ENCODE measurements at places on chromosomes 16 and 17.
A peak's percentile ranks its signal among the peaks of the same experiment; 100 is the strongest.

GRCh38 chr17:79715098-79715942 lies 15.4 kb upstream of the ENPP7 start:
- no peak for DNase-seq
- no peak overlapping the region for H3K27ac ChIP-seq
- H3K4me3 ChIP-seq = no peak overlapping the region
- H3K4me1 ChIP-seq = peaks cover 8% of the 10 kb centered on the region
- H3K27me3 ChIP-seq = peaks cover 40% of the 10 kb centered on the region
- no peaks in the 10 kb centered on the region for H3K36me3 ChIP-seq

DNA sequence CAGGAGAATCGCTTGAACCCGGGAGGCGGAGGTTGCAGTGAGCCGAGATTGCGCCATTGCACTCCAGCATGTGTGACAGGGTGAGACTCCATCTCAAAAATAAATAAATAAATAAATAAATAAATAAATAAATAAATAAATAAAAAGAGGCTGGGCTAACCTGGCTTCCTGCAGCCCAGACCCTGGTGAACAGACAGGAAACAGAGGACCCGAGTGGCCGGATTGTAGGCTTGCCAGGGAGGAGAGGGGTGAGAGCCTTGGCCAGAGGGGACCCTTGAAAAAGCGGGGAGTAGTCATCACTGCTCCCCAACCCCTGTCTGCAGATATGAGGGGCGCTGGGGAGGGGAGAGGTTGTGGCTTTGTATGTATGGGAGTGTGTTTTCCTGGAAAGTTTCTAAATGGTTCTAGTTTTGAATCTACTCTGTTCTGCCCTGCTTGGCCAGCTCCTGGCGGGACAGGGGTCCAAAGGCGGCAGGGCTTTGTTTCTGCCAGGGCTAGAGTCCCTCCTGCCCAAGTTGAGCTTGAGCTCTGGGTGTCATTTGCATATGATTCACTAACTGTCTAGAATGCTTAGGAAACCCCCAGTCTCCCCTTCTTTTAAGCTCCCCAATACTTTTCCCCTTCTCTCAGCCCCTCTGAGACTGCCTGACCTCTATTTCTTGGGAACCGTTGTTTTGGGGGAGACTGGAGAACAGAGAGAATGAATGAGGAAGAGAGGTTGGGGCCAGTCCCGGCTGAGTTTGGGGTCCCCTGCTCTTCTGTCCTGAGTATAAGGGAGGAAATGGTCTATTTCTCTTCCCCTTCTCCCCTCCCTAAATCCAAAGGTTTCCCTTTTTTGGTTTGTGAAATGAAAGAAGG lies 16.4 kb downstream of the RARA start:
- no peak overlapping the region for H3K4me3 ChIP-seq
- peaks cover 37% of the 10 kb centered on the region for H3K4me1 ChIP-seq
- no peaks in the 10 kb centered on the region for H3K36me3 ChIP-seq
- H3K27me3 ChIP-seq = no peaks in the 10 kb centered on the region
- DNase-seq = no peak
- H3K27ac ChIP-seq = peak overlapping the region; percentile 63

DNA sequence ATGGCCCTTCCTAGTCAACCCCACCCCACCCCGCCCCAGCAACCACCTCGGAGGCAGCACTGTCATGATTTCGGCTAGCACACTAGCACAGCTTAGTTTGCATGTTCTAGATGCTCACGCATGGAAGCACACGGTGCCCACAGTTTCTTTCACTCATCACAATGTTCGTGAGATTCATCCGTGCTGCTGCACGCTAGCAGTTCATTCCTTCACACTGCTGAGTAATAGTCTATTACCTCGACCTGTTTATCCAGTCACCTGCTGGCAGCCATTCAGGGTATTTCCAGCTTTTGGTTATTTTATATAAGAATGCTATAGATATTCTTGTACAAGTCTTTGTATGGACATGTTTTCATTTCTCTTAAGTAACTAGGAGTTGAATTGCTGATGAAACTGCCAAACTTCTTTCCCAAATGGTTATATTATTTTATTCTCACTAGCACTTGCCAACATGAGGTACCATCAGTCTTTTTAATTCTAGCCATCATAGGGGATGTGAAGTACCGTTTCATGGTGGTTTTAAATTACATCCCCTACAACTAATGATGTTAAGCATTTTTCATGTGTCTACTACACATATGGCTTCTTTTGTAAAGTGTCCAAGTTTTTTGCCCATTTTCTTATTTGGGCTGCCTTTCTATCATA lies 75.7 kb downstream of the CYTH1 start:
- no peak for DNase-seq
- no peaks in the 10 kb centered on the region for H3K4me1 ChIP-seq
- H3K36me3 ChIP-seq = peaks cover 40% of the 10 kb centered on the region
- H3K27ac ChIP-seq = no peak overlapping the region
- no peaks in the 10 kb centered on the region for H3K27me3 ChIP-seq
- no peak overlapping the region for H3K4me3 ChIP-seq

DNA sequence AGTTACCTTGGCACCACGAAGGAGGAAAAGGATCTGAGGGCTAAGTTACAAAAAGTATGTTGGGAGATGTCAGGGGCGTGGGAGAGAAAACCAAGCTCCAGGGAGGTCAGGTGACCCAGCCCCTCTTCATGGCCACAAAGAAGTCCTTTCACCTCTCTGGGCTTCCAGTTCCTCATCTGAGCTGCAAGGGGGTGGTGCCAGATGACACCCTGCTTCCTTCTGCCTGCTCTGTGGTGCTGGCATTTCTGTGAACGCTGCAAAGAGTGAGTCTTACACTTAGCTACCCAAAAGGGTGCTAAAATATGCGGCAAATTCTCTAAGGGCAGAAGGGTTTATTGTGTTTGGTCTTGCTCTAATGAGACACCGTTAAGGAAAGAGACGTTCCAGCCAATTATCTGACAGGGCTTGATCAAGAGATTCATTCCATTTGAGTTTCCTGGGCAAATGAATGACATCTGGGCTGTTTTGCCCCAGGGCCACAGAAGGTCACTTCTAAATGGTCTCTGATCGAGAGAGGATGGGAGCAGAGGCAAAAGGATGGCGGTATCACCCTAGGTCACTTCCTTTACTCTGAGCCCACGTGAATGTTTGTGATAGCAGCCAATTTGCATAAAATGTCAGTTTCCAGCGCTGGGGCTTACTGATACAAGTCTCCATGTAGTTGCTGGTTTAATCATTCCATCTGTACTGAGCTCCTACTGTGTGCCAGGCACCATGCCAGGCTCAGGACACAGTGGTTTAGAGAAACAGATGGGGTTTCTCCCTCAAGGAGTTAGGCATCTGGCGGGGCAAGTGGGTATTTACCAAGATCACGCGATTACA lies 210.2 kb downstream of the KATNIP start:
- H3K4me1 ChIP-seq = peaks cover 10% of the 10 kb centered on the region
- H3K36me3 ChIP-seq = peaks cover 19% of the 10 kb centered on the region
- H3K27me3 ChIP-seq = no peaks in the 10 kb centered on the region
- H3K27ac ChIP-seq = no peak overlapping the region
- peak; percentile 64 for DNase-seq

GRCh38 chr17:63492940-63493339 lies 16.1 kb downstream of the ACE start:
- no peaks in the 10 kb centered on the region for H3K27me3 ChIP-seq
- no peak overlapping the region for H3K4me3 ChIP-seq
- H3K27ac ChIP-seq = no peak overlapping the region

GRCh38 chr16:85584819-85585282 lies 28.3 kb upstream of the GSE1 start:
- H3K36me3 ChIP-seq = peaks cover 10% of the 10 kb centered on the region
- H3K27ac ChIP-seq = no peak overlapping the region
- no peaks in the 10 kb centered on the region for H3K27me3 ChIP-seq
- H3K4me1 ChIP-seq = peaks cover 16% of the 10 kb centered on the region
- H3K4me3 ChIP-seq = no peak overlapping the region

Data from common myeloid progenitor, CD34-positive (primary cell).